Hindlimb muscle (tissue), 1 donor: ENCODE measurements at places on chromosomes 3 and 15. TPM values are rescaled to one million over a fixed set of nuclear protein-coding genes. Genes with fewer than 3 reads are reported as not detected.

DNA sequence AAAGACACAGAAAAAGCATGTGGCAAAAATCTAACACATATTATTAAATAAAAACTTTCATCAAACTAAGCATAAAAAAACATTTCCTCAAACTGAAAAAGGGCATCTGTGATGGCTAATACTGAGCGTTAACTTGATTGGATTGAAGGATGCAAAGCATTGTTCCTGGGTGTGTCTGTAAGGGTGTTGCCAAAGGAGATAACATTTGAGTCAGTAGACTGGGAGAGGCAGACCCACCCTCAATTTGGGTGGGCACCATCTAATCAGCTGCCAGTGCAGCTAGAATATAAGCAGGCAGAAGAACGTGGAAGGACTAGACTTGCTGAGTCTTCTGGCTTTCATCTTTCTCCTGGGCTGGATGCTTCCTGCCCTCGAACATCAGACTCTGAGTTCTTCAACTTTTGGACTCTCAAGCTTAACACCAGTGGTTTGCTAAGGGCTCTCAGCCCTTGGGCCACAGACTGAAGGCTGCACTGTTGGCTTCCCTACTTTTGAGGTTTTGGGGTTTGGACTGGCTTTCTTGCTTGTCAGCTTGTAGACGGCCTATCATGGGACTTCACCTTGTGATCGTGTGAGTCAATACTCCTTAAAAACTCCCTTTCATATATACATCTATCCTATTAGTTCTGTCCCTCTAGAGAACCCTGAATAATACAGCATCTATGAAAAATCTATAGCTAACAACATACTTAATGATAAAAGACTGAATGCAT lies 45.4 kb downstream of the DAZL start:
- no peak for DNase-seq

The MEX3B gene
- polyA plus RNA-seq, result 13.3 TPM

The FSD2 gene
- polyA plus RNA-seq, result 44.5 TPM

DNA sequence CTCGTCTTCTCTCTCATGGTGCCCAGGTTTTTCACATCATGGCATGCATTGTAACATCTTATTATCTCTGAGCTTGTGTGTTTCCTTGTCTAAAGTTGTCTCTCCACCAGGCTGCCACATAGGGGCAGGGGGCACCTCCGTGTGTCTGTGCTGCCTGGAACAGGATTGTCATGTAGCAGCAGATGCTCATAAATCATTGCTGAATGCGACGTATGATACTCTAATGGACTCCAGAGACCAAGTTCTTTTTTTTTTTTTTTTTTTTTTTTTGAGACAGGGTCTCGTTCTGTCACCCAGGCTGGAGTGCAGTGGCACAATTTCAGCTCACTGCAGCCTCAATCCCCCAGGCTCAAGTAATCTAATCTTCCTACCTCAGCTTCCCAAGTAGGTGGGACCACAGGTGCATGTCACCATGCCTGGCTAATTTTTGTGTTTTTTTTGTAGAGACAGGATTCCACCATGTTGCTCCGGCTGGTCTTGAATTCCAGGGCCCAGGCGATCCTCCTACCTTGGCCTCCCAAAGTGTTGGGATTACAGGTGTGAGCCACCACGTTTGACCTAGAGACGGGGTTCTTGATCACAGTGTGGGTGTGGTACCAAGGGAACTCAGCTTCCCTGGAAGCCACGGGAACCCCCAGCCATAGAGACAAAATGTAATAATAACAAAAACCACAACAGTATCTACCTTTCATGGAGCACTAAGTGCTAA lies 4.7 kb upstream of the DNASE1L3 start:
- DNase-seq, result no peak

DNA sequence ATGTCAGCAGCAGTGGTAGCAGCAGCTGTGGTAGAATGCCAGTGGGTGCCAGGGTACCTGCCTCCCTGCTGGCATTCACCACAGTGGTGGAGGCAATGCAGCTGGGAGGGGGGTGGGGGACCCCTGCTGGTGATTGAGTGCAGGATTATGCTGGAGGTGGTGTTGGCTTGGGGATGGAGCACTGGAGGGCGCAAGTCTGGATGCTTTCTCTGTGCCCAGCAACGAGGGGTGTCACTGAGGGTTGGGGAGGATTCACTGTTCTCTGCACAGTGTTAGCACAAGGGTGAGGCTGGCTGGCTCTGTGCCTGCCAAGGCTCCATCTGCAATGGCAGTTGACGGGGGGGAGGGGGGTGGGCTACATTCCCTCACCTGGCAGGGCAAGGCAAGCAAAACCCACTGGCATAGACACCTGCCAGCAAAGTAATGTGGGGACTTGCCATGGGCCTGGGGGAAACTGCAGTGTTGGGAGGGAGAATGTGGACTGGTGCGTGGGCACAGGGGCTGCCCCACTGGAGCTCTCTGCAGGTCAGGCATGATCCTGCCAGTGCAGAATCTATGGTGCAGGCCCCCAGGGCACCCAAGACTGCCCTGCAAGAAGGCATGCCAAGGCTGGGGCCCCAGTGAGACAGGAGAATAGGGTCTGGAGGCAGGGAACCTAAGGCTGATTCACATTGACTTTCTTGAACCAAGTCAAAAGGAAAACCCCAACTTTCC lies 64.3 kb downstream of the MINDY4B start:
- no peak for DNase-seq

The FSIP1 gene
- polyA plus RNA-seq, result 0.94 TPM

The WDR72 gene
- 0.09 TPM for polyA plus RNA-seq

DNA sequence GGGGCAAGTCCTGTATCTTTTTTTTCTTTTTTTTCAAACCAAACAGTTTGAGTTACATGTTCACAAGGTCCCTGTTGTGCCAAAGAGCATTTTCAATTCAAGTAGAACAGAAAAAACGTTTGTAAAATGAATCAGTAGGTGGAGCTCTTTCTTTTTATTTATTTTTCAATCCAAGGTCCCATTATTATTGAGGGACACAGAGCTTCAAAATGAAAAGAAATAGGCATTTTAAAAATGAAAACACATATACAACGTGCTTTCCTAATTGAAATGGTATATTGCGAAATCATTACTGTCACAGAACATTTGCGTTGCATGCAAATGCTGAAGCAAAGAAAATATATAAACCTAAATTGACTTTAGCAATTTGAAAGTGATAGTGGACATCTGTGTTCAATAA lies 711.0 kb downstream of the MECOM start:
- no peak for DNase-seq

The ACTRT3 gene
- polyA plus RNA-seq, result 2.1 TPM

The FAM107A gene
- 0.93 TPM for polyA plus RNA-seq

The C3orf20 gene
- 0.08 TPM for polyA plus RNA-seq

- DNase-seq, result no peak
Observed at GRCh38 chr3:142053244-142053643, 96.1 kb downstream of the TFDP2 start.

DNA sequence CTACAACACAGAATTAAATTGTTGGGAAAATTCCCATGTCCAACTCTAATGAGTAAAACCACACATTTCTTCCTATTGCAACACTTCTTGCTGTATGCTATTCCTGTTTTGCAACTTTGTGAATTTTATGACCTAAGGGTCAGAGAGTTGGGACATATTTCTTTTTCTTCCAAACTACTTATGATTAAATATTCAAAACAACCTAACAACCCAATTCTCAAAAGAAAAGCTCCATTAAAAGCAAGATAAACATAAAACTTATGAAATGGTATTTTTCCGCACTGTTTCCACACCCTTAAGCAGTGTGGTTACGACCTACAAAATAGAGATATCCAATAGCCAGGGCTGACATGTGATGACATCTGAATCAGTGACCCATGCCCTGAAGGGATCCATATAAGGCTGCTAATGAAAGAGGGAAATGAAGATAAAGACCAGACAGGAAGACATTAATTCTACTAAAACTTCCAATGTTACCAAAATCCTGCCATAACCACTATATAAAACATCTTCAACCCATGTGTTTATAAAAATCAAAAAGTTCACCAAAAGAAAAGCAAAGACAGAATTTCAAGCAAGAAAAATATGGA lies 45.6 kb downstream of the DMXL2 start:
- DNase-seq, result no peak

DNA sequence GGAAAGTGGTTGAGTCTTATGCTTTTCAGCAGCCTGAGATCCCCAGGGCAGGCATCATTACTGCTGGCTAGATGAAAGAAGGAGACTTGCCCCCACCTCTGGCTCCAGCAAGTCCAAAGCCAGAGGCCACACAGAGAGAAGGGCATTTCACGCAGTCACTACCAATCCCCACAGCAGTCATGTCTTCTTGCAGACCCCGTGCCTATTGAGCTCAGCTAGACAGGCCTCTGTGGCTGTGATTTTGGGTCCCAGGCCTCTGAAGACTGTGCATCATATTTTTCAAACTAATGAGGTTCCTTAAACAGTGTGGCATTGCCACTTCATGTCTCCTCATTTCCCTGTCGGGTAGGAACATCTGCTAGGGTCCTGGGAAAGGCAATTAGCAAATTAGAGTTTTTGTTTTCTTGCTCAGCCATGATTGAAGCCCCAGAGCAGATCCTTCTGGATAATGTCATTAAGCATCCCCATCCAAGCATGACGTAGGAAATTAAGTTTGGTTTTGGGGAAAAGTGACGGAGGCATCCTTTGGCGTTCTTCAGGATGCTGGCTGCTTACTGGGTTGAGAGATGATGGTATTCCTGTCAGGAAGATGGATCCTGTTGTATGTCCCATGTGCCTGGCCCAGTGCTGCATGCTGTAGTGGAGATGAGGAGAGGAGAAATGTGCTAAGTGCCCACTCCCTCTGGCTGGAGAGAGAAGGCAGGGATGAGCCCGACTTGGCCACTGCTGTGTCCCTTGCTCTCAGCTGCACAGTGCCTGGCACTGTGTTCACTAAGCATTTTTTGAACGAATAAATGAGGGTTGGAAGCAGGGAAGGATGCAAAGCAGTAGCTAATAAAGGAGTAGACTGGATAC lies 7.0 kb downstream of the SPSB4 start:
- DNase-seq, result no peak

- no peak for DNase-seq
Observed at GRCh38 chr15:66651198-66651597, 50.8 kb upstream of the SMAD6 start.

The CAMK2N2 gene
- not detected for polyA plus RNA-seq

The FETUB gene
- polyA plus RNA-seq, result not detected

DNA sequence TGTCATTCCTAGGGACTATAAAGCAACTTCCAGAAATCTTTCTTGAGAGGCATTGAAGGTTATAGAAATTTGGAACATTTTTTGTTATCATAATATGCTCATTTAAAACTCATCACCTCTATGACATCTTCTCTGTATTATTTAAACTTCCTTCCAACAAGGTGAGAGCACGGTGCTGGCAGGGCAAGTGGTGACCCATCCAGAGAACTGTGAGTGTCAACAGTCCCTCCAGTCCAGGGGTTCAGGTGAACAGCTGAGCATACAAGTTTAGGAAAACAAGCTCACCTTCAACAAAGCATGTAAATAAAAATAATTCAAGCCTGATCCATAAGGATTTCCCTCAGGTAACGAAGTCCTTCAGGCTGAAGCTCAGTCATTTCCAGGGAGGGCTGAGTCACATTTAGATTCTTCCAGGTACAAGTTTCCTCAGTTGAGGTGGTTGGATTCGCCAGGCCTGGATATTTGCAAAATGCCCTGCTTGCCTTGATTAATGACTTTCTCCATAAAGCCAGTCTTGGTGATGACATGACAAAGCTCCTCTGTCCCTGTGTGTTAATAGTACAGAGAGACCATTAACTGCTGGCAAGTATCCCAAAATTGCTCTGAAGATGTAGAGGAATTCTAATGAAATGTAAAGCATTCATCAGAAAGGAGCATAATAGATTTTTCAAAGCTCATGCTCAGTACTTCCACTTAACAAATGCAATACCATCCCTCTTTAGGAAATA lies 263.6 kb upstream of the GADL1 start:
- no peak for DNase-seq

DNA sequence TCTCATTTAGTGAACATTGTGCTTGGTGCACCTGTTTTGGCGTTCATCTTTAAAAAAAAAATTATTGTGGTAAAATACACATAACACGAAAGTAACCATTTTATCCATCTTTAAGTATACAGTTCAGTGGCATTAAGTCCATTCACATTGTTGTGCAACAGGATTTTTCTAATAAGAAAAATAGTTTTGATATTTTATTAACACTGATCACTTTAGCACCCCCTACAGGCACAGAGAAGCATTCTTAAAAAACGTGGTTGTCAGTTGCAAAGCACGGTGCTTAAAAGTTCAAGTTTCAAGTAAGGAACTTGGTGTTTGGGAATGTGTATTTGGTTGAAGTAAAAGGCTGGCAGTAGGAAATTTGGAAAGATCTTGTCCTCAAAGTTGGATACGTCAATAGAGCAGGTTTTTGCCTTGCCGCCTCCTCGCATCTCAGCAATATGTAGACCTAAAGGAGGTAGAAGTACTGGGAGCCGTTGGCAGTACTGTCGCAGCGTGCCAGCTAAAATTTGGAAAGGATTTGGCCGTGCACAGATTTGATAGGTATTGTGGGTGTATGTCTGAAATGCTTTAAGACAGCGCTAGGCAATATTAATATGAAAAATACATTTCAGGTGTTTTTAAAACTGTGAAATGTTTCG lies 110.4 kb downstream of the LRRC28 start:
- no peak for DNase-seq

DNA sequence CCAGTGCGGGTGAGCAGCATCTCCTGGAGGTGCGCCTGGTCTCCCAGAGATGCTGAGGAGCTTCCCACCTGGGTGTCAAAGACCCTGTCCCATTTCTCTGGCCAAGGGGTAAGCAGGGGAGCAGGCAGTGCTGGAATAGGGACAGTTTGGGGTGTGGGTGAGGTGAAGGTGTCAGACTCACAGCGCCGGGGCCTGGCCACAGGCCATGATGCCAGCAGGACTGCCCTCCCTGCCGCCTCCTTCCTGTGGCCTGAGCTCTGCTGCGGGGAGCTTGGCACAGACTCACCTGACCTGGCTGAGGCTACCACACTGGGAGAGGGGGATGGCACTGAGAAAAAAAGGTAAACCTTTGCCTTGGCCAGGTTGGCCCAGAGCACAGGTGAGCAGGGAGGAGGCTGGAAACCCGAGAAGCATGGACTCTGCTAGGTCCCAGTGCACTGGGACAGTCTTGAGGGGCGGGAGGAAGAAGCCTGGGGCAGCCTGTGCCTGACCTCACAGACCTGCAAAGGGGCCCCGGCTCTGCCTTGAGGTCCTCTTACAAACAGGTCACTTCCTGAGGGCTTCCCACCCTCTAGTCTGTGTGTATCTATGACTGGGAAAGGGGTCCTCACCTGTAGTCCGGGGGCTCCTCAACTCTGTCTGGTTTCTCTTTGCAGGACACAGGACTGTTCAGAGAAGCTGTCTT lies 28.2 kb downstream of the GRAMD2A start:
- DNase-seq, result no peak

The NEK4 gene
- 11.0 TPM for polyA plus RNA-seq

GRCh38 chr3:133477487-133477886 lies 77.6 kb downstream of the BFSP2 start:
- no peak for DNase-seq

The SERPINI2 gene
- polyA plus RNA-seq, result 0.36 TPM

The GOLGA8R gene
- 8.3 TPM for polyA plus RNA-seq

DNA sequence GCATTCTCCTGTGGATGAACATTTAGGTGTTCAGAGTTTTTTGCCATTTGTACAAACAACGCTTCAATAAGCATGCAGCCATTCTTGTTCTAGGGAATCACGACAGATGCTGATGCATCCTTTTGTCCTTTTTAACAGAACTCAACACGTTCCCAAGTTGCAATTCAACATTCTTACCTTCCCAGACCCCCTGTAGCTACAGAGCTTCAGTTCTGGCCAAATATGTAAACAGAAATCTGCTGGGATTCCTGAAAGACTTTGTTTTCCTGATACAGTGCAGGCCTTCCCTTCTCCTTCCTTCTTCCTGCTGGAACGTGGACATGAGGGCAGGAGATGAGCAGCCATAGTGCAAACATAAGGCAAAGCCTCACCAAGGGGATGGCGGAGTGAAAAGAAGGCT lies 59.1 kb upstream of the SPATA12 start:
- no peak for DNase-seq
